ENCODE measurements at places on chromosomes 12 and 14. TPM values are rescaled to one million over a fixed set of nuclear protein-coding genes. Genes with fewer than 3 reads are reported as not detected.

ZNF219 gene
- 80.6 TPM for total RNA-seq

DNA sequence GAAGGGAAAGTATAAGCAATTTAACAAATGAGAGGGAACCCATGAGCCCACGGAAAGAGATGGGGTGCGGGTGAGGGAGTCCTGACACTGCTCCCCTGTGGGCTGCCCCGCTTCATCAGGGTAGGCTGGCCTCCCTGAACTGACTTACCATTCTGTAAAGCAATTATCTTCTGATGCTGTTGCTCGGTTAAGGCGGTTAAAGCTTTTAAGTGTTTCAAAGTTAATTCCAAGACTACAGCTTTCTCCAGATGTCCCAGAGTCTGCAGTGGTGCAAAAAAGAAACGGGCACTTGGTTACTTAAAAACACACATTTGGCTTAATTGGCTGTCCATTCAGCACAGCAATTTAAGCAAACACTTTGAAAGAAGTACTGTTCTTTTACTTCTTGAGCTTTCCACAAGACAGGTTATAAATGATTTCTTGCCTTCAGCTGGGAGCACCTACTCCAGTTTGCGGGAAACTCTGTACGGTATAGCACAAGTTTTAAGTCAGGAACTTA lies 1.3 kb downstream of the BHLHE41 start:
- DNase-seq = no peak

GRCh38 chr12:120316798-120317223 lies 10.8 kb downstream of the PLA2G1B start:
- DNase-seq = no peak

GRCh38 chr12:124993626-124994436 lies at the start of gene BRI3BP:
TSS of gene BRI3BP (plus strand) at chr12:124993645. CDS start at chr12:124993791, 146 bp downstream.
- DNase-seq = no peak

DNA sequence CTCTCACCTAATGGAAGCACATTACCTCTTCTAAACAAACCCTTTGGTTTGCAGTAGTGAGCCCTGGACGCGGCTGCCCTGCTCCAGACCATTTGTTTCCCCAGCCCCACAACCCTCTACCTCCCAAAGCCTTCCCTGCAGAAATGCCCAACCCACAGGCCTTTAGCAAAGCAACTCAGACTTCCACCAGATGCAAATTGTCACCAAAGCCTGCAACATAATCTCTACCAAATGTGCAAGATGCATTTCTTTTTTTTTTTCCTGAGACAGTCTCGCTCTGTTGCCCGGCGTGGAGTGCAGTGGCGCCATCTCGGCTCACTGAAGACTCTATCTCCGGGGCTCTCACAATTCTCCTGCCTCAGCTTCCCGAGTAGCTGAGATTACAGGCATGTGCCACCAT lies 56.2 kb downstream of the VWF start:
- DNase-seq = no peak

GRCh38 chr12:46629331-46630229 lies 196.2 kb downstream of the SLC38A4 start:
- DNase-seq = no peak

GRCh38 chr12:43795716-43796280 lies 10.3 kb downstream of the TWF1 start:
- no peak for DNase-seq

GRCh38 chr12:112409906-112410244 lies 470 bp upstream of the RPL6 start:
- DNase-seq = no peak

BIN2 gene
- total RNA-seq = 14.4 TPM

PLXNC1 gene
- 8.9 TPM for total RNA-seq

- DNase-seq = no peak
Measured at GRCh38 chr14:40229676-40230075, 797.4 kb upstream of the FBXO33 start.

TMEM132C gene
- 73.7 TPM for total RNA-seq

DNA sequence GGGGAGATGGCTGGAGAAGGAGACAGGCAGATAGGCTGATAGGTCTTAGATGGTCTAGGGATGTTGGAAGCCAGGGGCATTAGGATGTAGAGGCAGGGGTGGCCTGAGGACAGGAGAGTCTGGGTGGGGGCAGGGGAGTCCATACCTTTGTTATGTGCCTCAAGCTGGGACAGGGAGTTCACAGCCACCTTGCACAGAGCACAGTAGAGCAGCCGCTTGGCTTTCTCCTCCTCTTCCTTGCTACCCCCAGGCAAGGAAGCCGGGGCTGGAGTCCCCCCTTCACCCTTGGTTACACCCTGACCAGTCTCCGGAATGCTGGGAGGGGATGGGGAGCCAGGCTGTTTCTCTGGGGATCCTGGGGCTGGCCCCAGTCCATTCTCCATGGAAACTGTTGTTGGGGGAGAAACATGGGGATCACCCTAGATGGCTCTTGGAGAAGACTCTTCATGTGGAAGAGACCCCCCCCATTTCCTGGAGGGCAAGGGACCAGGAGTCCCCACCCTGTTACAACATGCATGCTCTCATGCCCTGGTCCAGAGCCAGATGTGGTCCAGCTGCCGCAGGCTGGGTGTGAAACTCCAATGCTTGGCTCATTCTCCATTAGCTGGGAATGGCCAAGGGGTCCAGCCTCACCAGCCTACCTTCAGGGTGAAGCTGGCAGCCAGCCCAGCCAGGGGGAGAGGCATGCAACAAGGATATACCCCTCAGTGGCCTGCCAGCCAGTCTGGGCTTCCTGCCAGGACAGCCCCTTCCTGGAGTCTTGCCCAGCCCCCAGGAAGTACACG lies 7.2 kb upstream of the GPR84 start:
- DNase-seq = no peak

DNA sequence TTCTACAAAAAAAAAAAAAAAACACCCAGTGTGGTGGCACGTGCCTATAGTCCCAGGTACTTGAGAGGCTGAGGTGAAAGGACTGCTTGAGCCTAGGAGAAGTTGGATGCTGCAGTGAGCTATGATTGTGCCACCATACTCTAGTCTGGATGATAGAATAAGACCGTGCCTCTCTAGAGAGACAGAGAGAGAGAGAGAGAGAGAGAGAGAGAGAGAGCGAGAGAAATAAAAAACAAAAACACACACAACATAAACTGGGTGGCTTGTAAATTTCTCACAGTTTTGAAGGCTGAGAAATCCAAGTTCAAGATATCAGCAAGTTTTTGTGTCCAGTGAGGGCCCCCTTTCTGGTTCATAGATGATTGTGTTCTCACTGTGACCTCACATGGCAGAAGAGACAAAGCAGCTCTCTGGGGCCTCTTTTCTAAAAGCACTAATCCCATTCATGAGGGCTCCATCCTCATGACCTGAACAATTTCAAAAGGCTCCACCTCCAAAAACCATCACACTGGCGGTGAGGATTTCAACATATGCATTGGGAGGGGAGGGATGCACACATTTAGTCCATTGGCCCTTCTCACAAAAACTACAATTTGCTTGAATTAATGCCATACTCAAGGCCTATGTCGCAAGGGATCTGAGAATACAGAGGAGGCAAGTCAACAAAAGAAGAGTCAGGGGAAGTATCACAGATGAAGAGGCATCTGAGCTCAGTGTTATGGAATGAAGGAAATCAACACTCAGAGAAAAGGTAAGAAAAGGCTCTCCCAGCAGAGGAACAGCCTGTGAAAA lies 94.9 kb downstream of the PPM1H start:
- no peak for DNase-seq

All from mesenteric fat pad (tissue), 1 donor.